Suppressor macrophage treated with lipopolysaccharide for 1 hour (primary cell): ENCODE measurements at places on chromosomes 3 and 15.

DNA sequence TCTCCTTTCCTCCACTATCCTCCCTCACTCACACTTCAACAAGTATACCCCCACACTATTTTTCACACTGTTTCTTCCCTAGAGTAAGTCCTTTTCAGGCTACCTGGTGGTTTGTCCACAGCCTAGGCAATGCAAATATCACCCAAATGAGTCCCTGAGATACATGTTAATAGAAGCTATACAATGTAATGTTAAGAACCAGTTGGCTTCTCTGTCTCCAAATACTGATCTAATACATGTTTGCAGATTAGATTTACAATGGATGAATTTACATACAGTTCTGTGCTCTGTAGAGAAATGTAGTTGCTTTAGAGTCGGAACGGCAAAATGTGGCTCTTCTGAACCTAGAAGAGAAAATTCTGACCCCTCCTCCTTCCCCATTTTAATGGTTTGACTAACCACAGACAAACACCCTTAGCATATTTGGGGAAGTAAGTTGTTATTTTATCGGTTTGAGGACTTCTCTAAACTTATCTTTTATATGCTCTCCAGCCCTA is 63.6 kb upstream of the MBNL1 start:
- peak; percentile 84 for DNase-seq

DNA sequence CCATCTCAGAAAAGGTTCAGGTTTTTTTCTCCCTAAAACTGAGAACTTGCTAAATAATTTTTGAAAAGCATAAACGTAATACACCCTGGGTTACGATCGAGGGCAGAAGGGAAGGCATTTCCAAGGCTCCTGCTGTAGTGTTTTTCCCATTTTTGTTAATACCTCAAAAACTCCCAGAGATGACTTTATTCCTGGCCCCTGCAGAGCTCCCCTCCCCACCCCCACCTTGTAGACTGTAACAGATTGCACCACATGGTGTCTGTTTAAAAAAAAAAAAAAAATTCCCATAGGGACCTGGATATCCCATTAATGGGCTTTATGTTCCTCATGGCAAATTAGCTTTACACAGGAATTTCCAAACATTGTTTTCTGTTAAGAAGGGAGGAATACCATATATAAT is 38.2 kb downstream of the FEZF2 start:
- DNase-seq: no peak

DNA sequence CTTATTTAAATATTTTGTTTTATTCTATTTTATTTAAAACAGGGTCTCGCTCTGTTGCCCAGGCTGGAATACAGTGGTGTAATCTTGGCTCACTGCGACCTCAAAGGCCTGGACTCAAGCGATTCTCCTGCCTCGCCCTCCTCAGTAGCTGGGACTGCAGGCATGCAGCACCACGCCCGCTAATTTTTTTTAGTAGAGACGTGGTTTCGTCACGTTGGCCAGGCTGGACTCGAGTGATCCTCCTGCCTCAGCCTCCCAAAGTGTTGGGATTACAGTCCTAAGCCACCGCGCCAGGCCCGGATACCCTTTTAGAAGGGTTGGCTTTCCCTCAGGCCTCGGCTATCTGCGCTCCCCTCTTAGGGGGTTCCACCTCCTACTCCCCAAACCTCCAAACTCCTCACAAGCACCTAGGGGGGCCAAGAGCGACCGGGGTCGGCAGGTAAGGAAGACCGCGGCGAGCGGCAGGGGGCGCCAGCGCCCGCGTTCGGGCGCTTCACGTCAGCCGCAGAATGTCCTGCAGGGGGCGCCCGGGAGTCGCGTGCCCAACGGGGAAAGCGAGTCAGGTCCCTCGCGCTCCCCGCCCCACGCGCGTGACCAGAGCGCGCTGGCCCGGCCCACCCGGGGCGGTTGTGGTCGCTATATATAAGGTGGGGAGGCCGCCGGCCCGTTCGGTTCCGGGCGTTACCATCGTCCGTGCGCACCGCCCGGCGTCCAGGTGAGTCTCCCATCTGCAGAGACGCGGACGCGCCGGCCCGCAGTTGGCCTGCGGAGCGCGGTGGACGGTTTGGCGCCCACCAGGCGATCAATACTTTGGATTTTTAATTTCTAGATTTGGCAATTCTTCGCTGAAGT is 51.8 kb upstream of the GATM start:
- DNase-seq: peak; percentile 91

GRCh38 chr3:122603056-122603455 is 25.6 kb downstream of the PARP15 start:
- no peak for DNase-seq

GRCh38 chr3:41502481-41502880 is 303.2 kb downstream of the CTNNB1 start:
- no peak for DNase-seq

- DNase-seq: no peak
These were observed 124.5 kb upstream of the PLXNA1 start for GRCh38 chr3:126858401-126858800.

GRCh38 chr3:117836296-117836695 is 1126.7 kb downstream of the TUSC7 start:
- DNase-seq: no peak

GRCh38 chr3:51982352-51982837 is 940 bp upstream of the ACY1 start:
- DNase-seq: no peak

GRCh38 chr15:90344662-90345061 is 7.4 kb upstream of the ZNF774 start:
- peak; percentile 76 for DNase-seq

- DNase-seq: no peak
These were observed 279.1 kb upstream of the ICE2 start for GRCh38 chr15:60757831-60758570.

- DNase-seq: no peak
These were observed 1200.5 kb downstream of the SI start for GRCh38 chr3:163877805-163878204.

DNA sequence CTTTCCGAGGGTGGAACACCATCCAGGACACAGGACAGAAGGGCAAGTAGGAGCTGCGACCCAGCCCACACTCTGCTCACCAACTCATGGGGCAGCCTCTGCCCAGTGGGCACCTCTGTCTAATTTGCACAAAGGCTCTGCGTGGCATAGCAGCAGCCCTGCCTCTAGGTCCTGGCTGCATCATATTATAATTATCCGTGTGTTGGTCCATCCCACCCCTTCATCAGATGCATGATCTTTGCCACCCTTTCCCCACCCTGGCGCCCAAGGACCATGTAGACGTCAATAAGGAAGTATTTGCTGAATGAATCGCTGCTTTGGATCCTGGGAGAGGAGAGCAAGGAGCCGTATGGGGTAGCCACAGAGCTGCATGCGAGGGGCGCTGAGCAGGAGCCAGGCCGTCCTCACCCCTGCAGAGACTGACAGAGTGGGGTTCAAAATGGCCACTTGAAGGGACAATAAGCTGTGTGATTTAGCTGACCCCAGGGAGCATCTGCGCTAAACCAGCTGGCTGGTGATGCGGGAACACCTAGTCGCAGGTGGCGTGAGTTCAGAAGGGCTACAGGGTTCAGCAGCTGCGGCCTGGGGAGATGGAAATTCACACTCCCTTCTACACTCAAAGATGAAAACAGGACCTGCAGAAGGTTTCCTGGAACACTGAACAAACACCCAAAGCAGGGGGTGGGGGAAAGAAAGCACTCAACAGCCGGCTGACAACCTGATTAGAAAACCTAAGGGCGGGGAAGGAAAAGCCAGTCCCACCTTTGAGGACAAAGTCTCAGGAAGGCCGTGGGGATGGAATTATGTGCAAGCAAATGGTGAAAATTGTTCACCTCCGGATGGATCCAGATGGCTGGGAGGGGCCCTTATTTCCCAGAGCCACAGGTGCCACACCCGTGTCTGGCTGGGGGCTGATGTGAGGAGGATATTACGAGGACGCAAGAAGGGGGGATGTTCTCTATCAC is 6.4 kb downstream of the MGLL start:
- DNase-seq: no peak

DNA sequence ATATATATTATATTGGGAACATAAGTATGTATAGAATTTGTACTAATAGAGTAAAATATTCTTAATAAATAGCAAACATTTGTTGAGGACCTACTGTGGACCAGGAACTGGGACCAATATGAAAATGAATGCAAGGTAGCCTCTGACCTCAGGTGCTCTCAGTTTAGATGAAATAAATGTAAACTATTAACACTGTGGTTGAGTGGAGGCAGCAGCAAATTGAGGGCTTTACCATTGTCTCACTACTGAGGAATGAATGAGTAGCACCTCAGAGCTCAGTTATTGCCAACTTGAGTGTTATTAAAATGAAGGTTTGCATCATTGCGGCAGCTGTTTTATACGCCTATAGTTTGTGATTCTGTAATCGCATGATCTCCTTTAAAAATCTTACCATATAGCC is 90.9 kb upstream of the CGNL1 start:
- no peak for DNase-seq

- no peak for DNase-seq
These were observed 40.4 kb downstream of the CP start for GRCh38 chr3:149181182-149181581.

- peak; percentile 53 for DNase-seq
These were observed 8.3 kb upstream of the CHRM5 start for GRCh38 chr15:33959844-33960548.

- DNase-seq: no peak
These were observed 185.2 kb upstream of the ARL6 start for GRCh38 chr3:97579365-97579764.

GRCh38 chr3:114827495-114827894 is 319.6 kb downstream of the ZBTB20 start:
- peak; percentile 71 for DNase-seq

GRCh38 chr15:90529371-90530249 is at the start of gene CRTC3:
TSS of gene CRTC3 (plus strand) at chr15:90529923. CDS start at chr15:90530072, 149 bp downstream.
- peak; percentile 89 for DNase-seq

GRCh38 chr3:172692751-172693338 is 18.0 kb downstream of the NCEH1 start:
- no peak for DNase-seq

DNA sequence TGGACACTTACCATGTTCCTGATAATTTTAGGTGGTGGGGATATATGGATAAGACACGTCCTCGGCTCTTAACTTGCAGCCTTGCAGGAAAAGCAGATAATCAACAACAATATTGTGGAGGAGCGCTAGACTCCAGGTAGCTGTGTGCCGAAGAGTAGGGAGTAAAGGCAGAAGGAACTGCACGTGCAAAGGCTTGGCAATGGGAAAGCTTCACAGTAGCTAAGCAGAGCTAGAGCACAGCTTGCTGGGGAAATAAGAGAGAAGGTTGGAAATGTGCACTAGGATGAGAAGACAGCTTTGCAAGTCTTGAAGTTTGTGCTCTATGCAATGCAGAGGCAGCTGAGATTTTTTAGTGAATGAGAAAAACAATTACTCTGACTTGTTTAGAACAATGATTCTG is 12.4 kb downstream of the PSMA4 start:
- DNase-seq: no peak

DNA sequence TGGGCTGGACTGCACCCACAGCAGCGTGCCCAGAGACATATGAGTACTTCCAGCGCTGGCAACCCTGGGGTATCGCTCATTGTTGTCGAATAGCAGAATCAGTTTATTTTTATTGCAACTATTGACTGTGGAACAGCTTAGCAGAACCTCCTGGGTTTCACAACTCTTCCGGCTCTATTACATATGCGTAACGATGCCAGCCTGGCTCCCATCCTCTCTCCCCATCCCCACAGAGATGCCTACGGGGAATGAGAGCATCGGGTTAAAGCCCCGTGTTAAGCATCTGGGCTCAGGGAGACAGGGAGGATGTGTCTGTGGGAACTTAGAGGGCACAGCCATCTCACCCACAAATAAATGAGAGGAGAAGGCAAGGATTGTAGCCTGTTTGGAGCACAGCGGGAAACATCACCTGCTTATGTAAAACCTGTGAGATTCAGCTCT is 76.6 kb upstream of the DLG1 start:
- DNase-seq: no peak

DNA sequence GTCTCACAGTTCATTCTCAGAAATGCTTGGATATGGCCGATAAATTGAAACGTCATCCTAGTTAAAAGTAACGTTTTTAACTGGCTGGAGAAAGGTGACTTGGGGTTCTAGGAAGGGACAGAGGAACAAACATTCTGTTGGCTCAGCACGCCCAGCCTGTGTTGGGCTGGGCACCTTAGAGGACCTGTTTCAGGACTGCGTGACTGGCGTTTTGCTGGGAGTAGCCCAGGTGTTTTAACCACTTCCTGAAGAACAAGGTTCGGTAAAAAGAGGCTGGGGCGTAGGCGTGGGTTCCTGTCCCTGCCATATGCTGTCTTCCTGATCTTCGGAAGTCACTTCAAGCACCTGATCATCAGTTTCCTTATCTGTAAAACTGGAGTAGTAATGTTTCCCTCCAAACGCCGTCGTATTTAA is 1.1 kb upstream of the TLNRD1 start:
- DNase-seq: no peak

- no peak for DNase-seq
These were observed 229.4 kb upstream of the TOPAZ1 start for GRCh38 chr3:44012160-44012899.

GRCh38 chr3:151477591-151478334 is 16.9 kb upstream of the IGSF10 start:
- no peak for DNase-seq

DNA sequence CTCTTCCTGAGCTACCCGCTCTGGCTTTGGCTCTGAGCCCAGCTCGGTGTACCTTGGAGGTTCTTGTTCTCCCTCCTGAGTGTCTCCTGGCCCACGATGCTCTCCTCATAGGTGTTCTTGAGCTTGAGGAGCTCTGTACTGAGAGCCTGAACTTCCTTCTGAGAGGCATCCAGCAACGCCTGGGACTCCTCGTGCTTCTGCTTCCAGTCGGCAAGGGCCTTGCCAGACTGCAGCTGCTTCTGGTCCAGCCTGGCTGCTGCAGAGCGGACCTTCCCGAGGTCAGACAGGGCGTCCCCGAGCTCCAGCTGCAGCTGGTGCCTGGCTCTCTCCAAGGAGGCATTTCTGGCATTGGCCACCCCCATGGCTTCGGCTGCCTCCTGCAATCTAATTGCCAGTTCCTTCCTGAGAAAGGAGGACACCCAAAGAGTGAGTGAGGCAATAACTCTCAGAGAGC is 99.8 kb downstream of the MYH15 start:
- no peak for DNase-seq
